ENCODE measurements at places on chromosomes 5 and 9.

DNA sequence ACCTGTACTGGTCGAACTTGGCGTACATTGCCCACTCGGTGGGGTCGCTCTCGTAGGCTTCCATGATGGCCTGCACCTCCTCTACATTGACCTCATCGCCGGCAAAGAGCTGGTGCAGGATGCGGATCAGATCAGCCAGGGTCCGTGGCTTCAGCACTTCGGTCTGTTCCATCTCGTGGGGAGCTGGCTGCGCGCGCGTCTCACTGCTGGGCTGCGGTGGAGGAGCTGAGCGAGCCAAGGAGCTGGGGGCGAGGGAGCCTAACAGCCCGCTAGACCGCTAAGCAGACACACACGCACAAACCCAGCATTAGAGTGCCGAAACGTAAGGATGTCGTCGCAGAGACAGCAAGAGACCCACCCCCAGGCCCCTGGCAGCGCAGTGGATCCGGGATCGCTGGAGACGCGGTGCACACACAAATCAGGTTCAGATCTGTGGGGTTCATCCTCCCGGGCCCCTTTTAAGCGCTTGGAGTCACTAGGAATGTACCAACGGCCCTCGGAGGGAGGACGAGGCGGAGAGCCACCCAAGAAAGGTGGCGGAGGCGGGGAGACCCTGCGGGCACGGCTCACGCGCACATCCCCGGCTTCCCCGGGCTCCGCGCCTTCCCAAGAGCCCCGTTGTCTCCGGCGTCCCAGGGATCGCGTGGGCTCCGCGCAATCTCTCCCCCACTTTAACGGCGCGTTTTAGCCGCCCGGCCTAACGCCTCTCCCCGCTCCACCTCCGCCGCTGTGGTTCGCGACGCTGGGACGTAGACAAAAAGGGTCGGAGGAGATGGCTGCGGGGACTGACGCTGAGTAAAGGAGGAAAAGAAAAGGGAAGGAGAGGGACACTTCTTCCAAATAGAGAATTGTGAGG is at the start of gene CDO1:
CDO1 (minus strand) TSS at position 434 of the 856 bp plus-strand sequence; CDS start at position 172, 262 bp downstream.
- DNase-seq: no peak

DNA sequence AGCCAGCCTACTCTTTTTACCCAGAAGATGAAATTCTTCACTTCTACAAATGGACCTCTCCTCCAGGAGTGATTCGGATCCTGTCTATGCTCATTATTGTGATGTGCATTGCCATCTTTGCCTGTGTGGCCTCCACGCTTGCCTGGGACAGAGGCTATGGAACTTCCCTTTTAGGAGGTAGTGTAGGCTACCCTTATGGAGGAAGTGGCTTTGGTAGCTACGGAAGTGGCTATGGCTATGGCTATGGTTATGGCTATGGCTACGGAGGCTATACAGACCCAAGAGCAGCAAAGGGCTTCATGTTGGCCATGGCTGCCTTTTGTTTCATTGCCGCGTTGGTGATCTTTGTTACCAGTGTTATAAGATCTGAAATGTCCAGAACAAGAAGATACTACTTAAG is 16.6 kb downstream of the OCLN start:
- no peak for DNase-seq

GRCh38 chr5:110354915-110355644 is 371.4 kb downstream of the TMEM232 start:
- no peak for DNase-seq

DNA sequence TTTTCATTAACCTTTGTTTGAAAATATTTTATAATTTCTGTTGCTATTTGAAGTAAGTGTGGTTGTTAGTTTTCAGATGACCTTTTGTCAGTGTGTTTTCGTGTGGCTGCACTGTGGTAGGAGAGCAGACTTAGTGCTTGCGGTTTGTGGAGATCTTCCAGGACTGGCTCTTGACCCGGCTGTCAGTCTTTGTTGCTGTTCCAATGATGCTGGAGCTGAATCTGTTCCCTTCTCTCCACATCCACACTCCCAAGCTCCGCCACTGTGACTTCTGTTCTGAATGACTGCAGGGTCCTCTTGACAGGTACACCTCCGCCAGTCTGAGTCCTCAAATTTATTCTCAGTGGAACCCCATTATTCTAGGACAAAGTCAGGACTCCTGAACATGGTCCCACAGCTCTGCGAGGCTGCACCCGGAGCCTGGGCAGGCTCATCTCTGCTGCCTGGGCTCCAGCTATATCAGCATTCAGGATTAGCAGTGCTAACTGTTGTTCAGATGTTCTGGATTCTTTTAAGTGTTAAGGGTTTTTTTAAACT is 126.0 kb downstream of the WNK2 start:
- no peak for DNase-seq

- no peak for DNase-seq
Observed at GRCh38 chr9:72538921-72539702, 17.7 kb downstream of the TMC1 start.

DNA sequence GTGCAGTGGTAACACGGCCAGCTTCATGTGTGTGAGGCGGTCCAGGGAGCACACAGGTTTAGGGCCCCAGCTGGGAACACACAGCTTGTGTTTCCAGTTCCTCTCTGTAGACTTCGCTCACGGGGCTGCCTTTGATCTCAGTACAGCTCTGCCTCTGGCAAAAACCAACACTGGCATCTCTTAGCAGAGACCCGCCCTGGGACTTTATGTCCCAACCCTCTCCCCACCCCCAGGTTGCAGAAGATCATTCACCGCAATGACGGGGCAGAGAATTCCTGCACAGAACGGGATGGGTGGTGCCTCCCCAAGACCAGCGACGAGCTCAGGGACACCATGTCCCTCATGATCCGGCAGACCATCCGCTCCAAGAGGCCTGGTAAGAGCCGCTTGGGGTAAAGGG is 5.2 kb upstream of the CEL start:
- no peak for DNase-seq

- no peak for DNase-seq
Observed at GRCh38 chr5:170748951-170749471, 34.5 kb upstream of the GABRP start.

- DNase-seq: no peak
Observed at GRCh38 chr5:33894566-33894965, 2.8 kb upstream of the ADAMTS12 start.

DNA sequence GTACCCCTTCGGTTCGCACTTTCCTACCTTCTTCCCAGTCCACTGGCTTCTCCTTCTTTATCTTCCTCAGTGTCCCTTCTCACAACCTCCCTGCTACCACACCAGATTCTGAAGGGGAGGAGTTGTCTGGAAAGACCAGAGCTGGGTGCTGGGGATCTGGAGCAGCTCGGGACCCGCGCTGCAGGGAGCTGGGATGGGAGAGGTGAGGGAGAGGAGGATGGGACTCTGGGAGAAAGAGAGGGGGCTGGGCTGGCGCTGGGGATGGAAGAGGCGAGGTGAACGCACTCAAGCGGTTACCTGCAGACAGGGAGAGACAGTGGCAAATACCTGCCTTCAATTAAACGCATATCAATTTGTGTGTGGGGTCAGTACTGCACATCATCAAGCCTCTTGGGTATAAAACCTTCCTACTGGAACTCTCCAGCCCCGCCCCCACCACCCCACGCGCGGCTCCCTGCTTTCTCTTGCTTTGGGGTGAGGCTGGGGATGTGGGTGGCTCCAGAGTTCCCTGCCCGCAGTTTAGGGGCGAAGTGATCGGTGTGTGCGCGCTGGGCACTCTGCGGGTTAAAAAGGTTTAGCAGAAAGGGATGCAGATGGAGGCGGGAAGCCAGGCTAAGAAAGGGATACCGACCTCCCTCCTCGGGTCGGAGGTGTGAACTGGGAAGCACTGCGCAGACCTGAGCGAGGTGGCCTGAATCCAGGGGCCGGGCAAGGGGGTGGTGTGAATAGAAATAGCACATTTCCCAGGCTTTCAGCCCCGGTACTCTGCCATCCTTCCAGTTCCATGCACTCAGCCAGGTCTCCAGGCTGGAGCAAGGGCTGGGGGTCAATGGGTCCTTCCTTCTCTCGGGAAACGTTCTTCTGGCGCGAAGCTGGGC is 977 bp upstream of the PAM start:
- no peak for DNase-seq

- DNase-seq: no peak
Observed at GRCh38 chr9:105416840-105417239, 31.0 kb upstream of the FSD1L start.

- no peak for DNase-seq
Observed at GRCh38 chr5:158877124-158877581, 222.6 kb downstream of the EBF1 start.

DNA sequence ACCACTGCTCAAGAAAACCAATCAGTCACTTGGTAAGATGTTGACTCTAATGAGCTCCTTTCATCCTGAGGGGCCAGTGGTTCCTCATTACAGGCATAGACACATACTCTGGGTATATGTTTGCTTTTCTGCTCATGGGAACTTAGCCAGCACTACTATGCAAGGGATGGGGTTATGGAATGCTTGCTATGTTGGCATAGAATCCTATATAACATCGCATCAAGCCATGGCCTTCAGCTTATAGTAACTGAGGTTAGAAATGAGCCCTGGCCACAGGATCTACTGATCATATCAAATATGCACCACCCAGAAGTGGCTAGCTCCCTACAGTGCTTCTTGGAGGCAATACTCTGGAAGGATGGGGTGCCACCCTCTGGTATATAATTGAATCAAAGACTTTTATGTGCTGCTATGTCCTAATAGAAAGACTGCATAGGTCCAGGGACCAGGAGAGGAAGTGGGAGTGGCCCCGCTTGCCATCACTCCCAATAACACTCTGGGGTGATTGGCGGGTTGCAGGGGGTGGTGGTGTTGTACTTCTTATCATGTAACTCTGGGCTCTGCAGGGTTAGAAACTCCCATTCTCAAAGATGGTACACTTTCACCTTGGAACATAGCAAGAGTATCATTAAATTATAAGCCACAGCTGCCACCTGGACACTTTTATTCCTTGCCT is 70.3 kb downstream of the ZNF366 start:
- DNase-seq: no peak

DNA sequence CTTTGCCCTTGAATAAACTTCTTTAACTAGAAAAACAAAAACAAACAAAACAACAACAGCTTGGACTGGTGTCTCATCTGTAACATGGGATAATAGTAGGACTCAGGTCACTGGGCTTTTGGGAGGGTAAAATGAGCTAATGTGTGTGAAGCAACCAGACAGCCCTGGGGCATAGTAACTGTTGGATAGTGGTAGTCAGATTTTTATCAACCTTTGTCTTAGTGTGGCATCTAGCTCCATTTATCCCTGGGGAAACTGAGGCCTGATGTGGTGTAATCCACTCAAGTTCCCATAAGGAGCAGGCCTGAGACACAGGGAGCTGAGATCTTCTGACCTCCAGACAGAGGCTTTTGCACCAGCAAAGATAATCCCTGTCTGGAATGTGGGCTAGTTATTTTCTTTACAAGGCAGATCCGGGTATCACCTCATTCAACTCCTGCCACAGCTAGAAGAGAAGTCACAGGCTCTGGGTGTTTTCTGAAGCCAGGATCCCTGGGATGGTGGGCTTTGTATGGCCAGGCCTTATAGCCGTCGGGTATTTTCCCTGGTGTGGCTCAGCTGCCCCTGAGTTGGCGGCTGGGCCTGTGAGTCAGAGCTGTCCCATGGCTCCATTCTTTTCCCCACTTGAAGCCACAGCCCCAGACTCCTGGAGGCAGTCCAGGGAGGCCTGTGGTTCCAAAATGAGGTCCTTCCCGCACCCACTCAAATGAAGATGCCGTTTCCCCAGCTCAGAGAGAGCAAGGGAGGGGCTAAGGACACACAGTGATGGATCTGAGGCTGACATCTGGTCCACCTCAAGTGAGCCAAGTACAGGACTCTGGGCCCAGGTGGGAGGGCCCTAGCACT is 26.1 kb upstream of the CSF1R start:
- DNase-seq: peak; percentile 58

GRCh38 chr5:14227513-14227912 is 84.4 kb downstream of the TRIO start:
- DNase-seq: no peak

DNA sequence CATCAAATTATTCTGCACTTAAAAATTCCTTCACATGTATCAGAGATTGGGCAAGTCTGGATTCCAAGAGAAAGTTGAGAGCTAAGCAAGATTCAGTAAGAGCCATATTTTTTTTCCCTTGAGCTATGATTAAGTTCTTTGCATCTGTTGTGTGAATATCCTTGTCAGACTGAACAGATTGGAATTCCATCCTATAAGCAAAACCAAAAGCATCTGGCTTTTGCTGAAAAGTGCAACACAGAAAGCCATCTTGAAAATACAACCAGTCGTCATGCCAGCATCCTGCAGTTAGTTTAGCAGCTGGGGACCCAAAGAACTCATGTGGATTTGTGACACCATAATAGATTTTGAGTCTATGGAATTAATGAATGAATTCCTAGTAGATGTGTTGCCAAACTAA is 316.9 kb downstream of the MTRR start:
- no peak for DNase-seq

GRCh38 chr5:27325513-27325912 is 287.1 kb upstream of the CDH9 start:
- DNase-seq: no peak

DNA sequence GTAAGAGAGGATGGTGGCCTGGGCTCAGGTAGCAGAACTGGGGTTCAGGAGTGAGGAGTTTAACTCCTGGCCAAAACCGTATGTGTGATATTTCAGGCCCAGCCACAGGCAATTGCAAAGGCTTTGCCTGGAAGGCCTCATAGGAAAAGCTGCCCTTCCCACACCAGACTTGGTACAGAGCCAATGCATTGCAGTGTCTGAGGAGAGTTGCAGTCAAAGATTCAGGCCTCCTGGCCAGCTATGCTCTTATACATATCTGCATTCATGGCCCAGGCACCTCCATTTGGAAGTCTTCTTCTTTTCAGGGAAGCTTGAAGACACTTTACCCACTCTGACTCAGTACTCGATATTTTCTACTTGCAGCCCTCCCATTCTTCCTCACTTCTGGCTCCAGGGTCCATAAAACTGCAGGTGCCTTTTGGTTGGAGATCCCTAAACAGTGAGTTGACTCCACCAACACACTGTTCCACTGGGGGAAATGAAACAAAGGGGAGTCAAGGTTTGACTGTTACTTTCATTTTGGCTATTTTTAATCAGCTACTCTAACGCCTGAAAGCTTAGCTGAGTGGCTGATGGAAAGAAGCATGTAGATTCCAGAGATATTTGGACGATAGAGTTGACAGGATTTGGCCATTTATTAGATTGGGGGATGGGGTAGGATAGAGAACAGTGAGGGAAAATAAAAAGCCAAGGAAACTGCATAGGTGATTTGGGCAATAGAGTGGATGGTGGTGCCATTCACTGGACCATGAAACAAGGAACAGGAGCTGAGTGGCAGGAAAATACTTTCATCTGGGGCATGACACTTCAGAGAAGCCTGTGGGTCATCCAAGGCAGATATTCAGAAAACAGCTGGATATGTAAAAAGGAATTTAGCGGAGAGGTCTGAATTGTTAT is 30.6 kb upstream of the IL33 start:
- DNase-seq: no peak

DNA sequence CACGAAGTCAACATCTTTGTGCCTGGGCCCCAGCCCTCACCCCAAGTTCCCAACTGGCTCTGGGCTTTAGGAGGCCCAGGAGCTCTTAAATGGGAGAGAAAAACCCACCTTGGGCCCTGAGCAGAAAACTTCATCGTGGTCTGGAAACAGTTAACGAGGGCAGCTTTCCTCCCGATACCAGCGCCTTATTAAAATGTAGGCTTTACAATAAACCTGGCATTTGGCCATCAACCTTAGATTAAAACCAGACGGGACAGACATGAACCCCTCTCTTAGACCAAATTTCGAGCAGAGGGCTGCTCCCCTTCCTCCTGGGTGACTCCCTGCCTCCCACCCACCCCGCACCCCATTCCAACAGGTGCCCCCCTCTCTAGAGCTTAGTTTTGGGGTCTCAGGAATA is 39.4 kb downstream of the PRRX2 start:
- DNase-seq: no peak

- DNase-seq: no peak
Observed at GRCh38 chr5:179234563-179235135, 110.6 kb downstream of the ADAMTS2 start.

GRCh38 chr9:105662184-105663104 is at the start of gene TAL2:
TSS of gene TAL2 (plus strand) at chr9:105662457. CDS start at chr9:105662497, 40 bp downstream.
- no peak for DNase-seq
